SJCRH30 (cell line): ENCODE measurements at places on chromosomes 13 and 19.

DNA sequence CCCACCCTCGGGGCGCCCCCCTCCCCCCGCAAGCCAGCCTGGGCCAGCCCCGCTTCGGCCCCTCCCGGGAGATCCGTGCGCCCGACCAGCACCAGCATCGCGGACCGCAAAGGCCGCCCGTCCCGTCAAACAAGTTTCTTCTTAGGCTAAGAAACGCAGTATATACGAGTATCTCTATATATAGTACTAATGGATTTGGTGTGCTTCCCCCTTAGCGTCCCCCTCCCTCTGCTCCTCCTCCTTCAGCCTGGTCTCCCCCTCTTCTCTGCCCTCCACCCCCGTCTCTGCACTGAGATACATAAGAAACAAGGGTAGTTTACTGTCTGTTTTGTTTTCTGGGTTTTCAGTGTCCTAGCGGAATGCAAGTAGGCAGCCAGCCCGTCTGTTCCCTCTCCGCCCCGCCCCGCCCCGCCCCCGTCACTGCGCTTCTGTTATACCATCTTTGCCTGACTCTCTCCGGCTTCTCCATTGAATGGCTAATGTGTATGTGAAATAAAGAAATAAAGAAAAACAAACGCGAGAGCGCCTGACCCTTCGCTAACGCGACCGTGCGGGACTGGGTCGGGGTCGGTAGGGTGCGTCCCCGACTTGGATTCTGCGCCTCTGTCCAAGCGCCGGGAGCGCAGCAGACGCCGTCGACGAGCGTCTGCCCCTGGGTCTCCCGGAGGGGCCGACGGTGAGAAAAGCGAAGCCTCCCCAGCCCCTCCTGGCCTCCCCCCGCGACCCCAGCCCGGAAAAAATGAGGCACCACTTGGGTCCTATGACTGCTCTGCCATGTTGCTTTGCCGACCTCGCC is 4.2 kb downstream of the LYL1 start:
- no peak for DNase-seq

DNA sequence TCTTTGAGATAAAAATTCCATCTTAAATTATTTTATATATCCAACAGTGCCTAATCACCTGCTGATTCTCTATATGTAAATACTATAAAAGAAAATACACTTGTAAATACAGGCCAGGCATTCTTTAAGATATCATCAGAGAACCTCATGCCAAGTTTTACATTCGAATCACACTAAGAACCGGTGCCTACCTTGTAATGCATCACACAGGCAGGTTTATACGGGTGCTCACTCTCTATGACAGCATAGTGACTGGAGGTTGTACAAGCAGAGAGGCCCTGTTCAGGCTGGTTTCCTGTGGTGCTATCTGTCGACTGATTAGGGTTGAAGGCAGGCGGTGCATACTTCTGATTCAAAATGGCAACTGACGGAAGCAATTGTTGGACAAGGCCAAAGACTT is 141.3 kb upstream of the FBXL3 start:
- no peak for DNase-seq

DNA sequence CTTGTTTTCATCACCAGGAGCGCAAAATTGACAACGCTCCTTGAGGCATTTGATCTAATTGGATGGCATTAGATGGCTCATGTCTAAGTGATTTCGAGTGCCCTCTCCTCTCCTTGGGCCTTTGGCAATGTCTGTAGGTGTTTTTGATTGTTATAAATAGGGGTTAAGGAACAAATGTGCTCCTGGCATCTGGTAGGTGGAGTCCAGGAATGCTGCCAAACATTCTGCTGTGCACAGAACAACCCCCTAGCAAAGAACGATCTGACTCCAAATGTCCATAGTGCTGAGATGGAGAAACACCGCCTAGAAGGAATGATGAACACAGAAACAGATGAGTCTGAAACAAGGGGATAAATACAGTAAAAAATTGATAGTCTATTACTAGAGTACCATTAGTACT is 68.0 kb upstream of the C1QTNF9B start:
- DNase-seq, result no peak

DNA sequence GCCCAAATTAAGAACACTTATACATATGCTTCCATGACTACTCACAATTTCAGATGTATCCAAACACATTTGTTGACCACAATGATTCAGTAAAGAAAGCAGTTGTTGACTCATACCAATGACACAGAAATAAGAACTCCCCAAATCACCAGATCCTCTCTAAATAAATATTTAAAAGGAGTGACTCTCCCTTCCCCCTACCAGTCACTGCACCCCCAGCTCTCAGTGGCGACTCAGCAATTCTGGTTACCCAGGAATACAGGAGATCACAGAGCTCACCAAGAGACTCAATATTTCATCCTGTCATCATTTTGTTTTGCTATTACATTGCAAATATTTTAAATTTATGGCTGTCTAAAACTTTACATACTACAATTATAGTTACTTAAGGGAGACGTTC is 131.5 kb downstream of the RGCC start:
- DNase-seq, result no peak

GRCh38 chr13:25752957-25753551 is 298.8 kb downstream of the SHISA2 start:
- DNase-seq, result peak; percentile 70

DNA sequence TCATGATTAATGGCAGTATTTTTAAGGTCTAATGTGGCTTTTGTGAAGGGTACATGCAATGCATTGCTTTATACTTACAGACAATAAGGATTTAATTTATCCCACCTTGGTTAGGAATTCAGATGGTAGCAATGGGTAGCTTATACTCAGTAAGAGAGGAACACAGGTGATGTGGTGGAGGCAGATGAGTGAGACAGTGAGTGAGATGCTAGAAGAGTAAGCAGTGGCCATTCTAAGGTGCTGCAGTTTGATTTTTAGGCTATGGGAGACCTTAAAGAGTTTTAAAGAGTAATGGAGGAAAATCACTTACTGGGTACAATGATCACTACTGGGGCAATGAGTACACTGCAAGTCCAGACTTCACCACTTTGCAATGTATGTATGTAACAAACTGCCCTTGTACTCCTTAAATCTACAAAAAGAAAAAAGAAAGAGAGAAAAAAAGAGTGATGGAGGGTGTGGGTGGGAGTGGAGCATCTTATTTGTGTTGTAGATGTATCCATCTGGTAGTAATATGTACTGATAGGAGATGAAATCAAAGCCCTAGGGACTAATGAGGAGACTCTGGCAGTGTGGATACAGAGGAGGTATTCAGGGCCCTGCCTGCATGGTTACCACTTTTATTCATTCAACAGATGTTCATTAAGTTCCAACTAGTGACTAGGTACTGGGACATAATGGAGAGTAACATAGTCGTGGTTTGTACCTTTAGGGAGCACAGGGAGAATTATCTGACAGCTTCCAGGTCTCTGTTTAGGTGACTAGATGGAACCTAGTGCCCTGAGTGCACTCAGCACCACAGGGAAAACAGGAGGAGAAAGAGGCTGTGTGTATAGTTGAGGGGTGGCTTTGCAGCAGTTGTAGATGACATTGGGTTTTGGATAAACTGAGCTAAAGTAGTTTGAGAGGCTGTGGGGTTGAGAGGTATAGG is 99.0 kb downstream of the GPC6 start:
- DNase-seq, result no peak

- DNase-seq, result no peak
These were observed 170.2 kb downstream of the DCLK1 start for GRCh38 chr13:35961002-35961401.

GRCh38 chr13:62185631-62186255 is 770.1 kb upstream of the PCDH20 start:
- DNase-seq, result no peak

GRCh38 chr19:39052243-39052746 is 19.9 kb upstream of the FBXO27 start:
- peak; percentile 73 for DNase-seq

DNA sequence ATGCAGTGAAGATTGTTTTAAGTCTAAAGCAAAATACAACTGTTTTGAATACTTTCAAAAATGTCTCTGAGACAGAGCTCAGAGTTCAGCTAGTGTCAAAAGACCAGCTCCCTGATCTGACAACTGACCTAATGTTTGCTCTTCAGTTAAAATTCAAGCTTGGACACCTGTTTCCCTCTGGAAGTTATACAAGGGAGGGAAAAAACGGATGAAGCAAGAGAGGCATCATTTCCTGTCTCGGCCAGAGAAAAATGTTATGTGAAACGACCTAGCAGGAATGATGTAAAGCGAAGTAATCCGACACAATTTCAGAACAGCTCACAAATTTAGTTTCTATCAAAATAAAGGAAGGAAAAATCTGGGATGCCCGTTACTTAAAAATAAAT is 59.4 kb downstream of the ZAR1L start:
- DNase-seq, result peak; percentile 12

DNA sequence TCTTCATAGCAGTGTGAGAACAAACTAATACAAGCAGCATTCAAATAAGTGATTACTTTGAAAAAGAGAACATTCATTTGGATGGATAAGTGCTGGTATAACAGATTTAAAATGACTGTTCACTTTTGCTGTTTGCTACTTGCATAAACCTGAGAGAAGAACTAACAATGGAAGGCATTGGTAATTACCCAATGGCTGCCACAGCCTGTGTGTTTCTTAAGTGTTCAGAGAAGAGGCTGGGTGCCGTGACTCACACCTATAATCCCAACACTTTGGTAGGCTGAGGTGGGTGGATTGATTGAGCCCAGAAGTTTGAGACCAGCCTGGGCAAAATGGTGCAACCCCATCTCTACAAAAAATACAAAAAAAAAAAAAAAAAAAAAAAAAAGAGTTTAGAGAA is 4.9 kb upstream of the TEX26 start:
- DNase-seq, result no peak

DNA sequence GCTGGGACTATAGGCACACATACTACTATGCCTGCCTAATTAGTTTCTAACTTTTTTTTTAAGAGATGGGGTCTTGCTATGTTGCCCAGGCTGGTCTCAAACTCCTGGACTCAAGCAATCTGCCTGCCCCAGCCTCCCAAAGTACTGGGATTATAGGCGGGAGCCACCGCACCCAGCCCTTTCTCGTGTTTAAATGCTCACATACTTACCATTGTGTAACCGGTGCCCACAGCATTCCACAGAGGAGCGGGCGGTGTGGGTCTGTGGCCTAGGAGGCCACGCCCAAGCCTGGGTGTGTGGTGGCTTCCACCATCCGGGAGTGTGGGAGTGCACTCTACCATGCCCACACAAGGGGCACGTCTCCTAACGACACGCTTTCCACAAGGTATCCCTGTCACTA is 7.7 kb downstream of the LMNB2 start:
- no peak for DNase-seq

GRCh38 chr19:7486923-7487322 is 1.9 kb downstream of the PEX11G start:
- DNase-seq, result no peak

GRCh38 chr13:112175162-112176075 is 108.5 kb downstream of the SOX1 start:
- DNase-seq, result no peak

- no peak for DNase-seq
These were observed 127.2 kb upstream of the SOX1 start for GRCh38 chr13:111939666-111940278.

DNA sequence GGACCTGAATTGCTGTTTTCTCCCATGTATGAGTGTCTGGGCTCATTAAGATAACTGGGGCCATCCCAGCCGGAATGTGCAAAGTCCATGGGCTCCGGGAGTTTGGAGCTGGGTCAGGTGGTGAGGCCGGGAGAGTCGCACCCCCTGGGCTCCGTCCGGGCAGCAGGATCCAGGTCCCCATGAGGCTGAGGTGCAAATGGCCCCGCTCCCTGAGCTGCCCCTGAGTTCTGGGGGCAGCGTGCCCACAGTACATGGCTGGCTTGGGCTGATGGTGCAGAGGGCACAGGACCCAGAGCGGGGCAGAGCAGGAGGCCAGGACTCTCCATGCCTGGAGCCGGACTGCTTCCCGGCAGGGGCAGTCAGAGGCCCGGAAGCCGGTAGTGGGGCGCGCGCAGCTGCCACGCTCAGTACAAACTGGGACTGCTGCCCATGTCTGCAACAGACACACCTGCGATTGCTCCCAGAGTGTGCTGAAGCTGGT is 136.0 kb downstream of the KDM4B start:
- no peak for DNase-seq

DNA sequence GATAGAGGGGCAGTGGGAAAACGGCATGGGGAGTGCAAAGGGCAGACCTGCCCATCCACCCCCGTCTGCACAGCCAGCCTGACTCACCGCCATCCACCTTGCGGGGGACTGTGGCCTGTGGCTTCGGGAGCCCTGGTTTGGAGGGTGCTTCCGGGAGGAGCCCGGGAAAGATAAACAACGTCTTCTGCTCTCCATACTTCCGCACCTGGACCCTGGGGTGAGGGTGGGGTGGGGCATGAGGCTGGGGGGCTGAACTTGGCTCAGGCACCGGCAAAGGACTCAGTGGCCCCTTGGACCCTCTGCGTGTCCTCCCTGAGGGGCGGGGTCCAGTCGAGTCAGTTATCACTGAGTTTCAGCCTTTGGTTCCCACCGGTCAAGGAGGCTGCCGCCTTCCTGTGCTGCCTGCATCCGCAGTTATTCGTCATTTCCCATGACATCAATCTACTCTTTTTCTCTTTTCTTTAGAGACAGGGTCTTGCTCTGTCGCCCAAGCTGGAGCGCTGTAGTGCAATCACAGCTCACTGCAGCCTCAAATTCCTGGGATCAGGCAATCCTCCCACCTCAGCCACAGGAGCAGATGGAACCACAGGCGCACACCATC is 3.2 kb downstream of the GPR108 start:
- no peak for DNase-seq

GRCh38 chr13:76965759-76966421 is 17.6 kb downstream of the ACOD1 start:
- DNase-seq, result peak; percentile 58

DNA sequence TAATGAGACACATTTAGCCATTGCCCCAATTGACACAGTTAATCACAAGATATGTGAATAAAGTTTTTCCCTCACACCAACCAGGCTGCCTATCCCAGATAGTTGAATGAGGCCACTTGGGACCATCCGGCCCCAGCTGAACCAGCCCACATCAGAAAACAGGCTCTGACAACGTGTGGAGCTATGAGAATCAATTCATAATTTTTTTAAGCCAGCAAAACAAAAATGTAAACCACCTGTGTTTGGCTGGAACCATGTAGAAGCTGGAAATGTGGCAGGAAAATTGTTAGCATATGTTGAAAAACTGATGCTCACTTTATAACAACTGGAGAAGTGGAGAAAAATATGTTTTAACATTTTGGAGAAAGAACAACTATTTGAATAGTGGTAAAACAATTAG is 1161.3 kb downstream of the SLITRK1 start:
- DNase-seq, result no peak

- DNase-seq, result no peak
These were observed 35.8 kb upstream of the FLT1 start for GRCh38 chr13:28530729-28531076.

- no peak for DNase-seq
These were observed 42.4 kb upstream of the RANBP3 start for GRCh38 chr19:6020166-6020882.

GRCh38 chr13:39397226-39397895 is 205.6 kb downstream of the LHFPL6 start:
- no peak for DNase-seq
